ENCODE measurements at places on chromosomes 1 and 21.

DNA sequence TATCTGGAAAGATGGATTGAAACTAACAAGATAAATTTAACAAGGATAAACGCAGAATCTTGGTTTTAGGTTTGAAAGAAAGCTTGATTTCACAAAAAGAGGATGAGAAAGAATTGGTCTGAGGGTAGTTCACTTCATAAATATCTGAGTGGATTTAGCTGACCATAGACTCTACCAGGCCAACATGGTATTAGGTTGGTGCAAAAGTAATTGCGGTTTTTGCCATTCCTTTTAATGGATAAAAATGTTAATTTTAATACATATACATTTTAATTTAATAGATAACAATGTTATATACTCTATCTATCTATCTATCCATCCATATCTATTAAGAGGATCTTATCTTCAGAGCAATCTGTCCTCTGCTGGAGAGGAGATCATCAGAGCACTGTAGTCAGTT, 70.2 kb upstream of the PLXNA2 start:
- DNase-seq = no peak

GRCh38 chr1:101262630-101263348, 26.0 kb downstream of the S1PR1 start:
- DNase-seq = no peak

DNA sequence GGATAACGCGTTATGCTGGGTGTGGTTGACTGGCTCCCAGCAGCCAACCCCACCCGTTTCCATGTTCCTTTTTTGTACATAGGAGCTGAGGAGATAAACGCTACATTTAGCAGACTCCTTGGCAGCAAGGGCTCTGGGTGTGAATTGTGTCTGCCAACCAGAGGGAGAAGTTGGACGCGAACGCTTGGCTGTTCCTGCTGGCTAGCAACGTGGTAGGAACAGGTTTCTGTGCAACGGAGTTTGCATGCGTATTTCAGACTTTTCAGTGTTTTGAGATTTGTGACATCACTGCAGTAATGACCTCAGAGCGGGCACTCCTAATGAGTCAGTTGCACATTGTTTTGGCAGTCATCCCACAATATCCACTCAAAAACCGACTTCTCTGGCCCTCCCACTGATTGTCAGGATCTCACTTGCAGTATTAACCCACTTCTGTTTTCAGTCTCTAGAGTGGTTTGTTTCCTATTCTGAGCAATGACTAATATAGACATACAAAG, 98.7 kb upstream of the RGS1 start:
- DNase-seq = no peak

DNA sequence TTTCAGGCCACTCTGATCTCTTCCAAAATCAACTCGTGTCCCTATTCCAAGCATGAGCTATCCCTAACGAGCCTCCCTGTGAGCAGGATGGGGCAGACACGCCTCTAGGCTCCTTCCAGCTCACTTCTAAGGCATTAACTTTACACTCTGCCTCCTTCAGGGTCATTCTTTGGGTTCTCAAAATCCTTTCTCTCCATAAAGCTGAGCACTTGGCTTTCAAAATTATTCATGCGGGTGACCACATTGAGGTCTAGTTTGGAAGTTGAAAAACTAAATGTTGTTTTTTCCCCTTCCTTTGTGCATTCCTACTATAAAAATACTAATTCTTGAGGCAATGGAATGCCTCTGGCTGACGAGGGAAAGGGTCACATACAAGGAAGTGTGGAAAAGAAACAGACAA, 33.5 kb upstream of the BMP8B start:
- DNase-seq = no peak

DNA sequence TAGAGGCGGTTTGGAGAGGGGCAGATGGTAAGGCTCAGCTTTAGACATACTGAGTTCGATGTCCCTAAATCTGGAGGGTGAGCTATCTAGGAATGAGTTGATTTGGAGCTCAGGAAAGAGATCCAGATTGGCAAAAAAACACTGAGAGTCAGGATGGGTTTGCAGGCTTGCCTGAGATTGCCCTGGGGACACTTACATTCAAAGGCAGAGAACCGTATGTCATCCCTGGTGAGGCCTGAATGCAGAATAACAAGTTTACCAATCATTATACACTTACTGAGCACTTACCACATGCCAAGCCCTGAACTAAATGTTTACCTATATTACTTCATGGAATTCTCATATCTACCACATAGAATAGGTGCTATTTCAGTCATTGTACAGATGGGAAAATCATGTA, 27.5 kb downstream of the TFAP2E start:
- no peak for DNase-seq
